ENCODE measurements at places on chromosomes 3 and 15. TPM values are rescaled to one million over a fixed set of nuclear protein-coding genes. Genes with fewer than 3 reads are reported as not detected.

GRCh38 chr3:56790016-56790821 lies 11.5 kb downstream of the ARHGEF3 start:
- no peak overlapping the region for H3K27ac ChIP-seq
- H3K4me3 ChIP-seq: no peak overlapping the region
- no peaks in the 10 kb centered on the region for H3K36me3 ChIP-seq
- no peaks in the 10 kb centered on the region for H3K27me3 ChIP-seq

DNA sequence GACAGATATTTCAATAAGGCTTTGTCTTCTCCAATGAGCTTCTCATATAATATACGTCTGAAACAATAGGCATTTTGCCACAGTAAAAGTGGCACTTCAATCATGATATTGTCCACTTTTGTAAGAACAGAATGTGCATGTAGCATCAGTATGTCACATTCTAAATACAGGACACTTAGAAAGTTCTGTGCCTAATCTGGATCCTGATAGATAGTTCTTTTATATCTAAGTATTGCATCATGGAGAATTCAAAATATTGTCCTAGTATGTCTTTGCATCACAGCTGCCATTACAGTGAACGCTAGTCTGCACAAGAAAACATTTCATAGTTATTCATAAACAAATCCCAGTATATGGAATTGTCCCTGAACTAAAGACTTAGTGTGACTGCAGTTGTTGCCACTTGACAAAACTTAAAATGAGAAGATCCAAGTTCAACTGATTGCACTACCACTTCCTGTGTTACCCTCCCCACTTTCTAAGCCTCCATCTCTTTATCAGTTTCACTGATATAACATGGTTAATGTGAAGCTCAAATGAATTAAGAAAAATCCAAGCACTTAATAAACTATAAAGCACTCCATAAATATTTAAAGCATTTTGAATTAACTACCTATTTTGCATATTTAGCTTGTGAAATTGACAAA lies 19.6 kb downstream of the LRRFIP2 start:
- no peaks in the 10 kb centered on the region for H3K4me1 ChIP-seq
- H3K4me3 ChIP-seq: no peak overlapping the region
- peaks cover 14% of the 10 kb centered on the region for H3K36me3 ChIP-seq
- H3K27me3 ChIP-seq: no peaks in the 10 kb centered on the region

- H3K27ac ChIP-seq: no peak overlapping the region
- H3K4me3 ChIP-seq: no peak overlapping the region
- no peaks in the 10 kb centered on the region for H3K36me3 ChIP-seq
- no peaks in the 10 kb centered on the region for H3K27me3 ChIP-seq
- no peak for DNase-seq
Measured at GRCh38 chr3:119019767-119020518, 14.7 kb downstream of the IGSF11 start.

DNA sequence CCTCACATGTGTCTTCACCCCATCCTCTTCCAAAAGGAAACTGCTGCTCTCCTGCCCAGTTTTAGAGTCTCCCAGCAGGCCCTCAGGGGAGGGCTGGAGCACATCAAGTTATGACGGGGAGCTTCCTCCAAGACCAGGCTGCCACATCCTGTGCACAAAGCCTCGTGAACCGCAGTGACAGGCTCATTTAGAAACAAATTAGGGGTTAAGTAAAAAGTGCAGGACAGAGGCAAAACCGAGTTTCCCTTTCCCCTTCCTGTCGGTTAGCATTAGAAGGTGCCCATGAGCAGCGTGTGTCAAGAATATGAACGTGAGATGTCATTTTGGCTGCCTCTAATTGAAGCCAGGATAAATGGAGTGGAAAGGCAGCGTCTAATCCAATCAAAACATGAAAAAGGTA lies 199.7 kb downstream of the ARRDC4 start:
- H3K27ac ChIP-seq: no peak overlapping the region
- no peaks in the 10 kb centered on the region for H3K27me3 ChIP-seq
- no peak for DNase-seq
- H3K4me1 ChIP-seq: peaks cover 6% of the 10 kb centered on the region
- H3K4me3 ChIP-seq: no peak overlapping the region

DNA sequence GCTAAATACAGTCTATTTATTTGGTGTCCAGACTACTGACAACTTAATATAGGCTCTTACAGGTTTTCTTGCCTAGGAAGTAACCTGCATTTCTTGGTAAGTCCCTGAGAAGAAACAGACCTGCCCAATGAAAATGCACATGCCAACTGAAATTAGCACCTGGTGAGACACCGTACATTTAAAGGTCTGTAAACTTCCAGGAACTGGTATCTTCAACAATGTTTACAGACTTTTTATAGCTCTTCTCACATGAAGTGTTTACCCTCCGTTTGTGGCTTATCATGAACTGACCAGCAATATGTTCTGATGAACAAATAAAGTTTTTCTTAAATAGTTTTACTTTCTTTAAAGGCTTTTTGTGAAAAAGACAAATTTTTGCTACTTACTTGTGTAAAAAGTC lies 93.3 kb downstream of the PCCB start:
- no peaks in the 10 kb centered on the region for H3K27me3 ChIP-seq
- peaks cover 40% of the 10 kb centered on the region for H3K36me3 ChIP-seq
- no peak for DNase-seq
- H3K4me3 ChIP-seq: no peak overlapping the region

GRCh38 chr15:100909989-100910955 lies 8.9 kb upstream of the LRRK1 start:
- H3K36me3 ChIP-seq: peaks cover 25% of the 10 kb centered on the region
- H3K4me1 ChIP-seq: no peaks in the 10 kb centered on the region
- H3K27me3 ChIP-seq: no peaks in the 10 kb centered on the region
- peak; percentile 47 for DNase-seq
- H3K4me3 ChIP-seq: no peak overlapping the region

DNA sequence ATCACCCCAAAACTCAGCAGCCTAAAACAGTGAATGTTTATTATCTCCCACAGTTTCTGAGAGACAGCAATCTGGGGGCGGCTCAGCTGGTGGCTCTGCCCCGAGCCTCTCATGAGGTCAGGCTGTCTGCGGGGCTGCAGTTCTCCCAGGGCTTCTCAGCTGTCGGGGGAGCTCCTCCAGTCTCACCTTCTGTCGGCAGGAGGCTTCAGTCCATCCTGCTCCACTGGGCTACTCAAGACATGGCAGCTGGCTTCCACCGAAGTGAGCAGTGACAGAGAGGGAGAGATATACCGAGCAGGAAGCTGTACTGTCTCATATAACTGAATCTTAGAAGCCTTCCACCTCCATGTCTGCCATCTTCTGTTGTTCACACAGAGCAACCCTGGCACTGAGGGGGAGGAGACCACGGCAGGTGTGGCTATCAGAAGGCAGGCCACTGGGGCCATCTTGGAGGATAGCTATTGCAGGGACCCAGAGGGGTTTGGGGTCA lies 72.8 kb upstream of the ITGA11 start:
- H3K4me1 ChIP-seq: no peaks in the 10 kb centered on the region
- peak; percentile 58 for DNase-seq
- H3K36me3 ChIP-seq: no peaks in the 10 kb centered on the region
- H3K4me3 ChIP-seq: no peak overlapping the region
- no peak overlapping the region for H3K27ac ChIP-seq

The CYP1A2 gene
- not detected for total RNA-seq

The CD200R1 gene
- total RNA-seq: 1.1 TPM

The ZBTB47 gene
- 4.2 TPM for total RNA-seq

The AHSG gene
- total RNA-seq: not detected

The DLL4 gene
- total RNA-seq: 0.64 TPM

The GABRA5 gene
- total RNA-seq: 5.7 TPM

Measured in endodermal cell (in vitro differentiated cells).